ENCODE measurements at places on chromosomes 16 and 17.

DNA sequence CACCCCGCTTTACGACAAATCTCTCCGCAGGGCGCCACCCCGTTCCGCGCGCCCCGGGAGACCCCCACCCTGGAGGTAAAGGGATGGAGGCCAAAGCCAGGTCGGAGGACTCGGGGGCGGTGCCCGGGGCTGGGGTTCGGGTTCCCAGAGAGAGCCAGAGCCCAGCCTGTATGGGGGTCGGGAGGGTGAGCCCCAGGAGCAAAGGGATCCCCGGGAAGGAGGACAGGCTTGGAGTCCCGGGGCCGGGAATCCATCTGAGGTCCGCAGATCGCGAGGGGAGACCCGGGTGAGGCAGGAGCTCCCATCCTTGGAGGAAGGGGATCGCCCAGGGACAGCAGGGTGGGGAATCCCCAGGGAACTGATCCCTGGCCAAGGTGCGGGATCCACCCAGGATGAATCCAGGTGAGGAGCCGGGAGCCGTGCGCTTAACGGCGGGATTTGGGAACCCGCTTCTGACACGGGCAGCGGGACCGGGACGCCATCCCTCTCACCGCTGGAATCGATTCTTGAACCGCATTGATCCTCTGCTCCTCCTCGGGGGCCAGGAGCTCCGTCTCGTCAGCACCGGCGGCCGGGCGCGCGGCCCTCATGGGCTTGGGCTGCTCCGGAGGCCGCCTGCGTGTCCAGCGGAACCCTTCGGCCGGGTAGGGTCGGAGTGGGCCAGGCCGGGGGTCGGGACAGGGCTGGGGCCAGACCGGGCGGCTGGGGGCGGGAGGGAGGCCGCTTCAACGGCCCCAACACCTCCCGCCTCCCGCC is at the start of gene MMD:
Gene MMD, minus strand, starts transcription at position 657 of the 756 bp plus-strand sequence. Its CDS starts 140 bp downstream, at position 517.
- DNase-seq: peak; percentile 8

- no peak for DNase-seq
These were observed 4.3 kb downstream of the BANP start for GRCh38 chr16:87955302-87956097.

DNA sequence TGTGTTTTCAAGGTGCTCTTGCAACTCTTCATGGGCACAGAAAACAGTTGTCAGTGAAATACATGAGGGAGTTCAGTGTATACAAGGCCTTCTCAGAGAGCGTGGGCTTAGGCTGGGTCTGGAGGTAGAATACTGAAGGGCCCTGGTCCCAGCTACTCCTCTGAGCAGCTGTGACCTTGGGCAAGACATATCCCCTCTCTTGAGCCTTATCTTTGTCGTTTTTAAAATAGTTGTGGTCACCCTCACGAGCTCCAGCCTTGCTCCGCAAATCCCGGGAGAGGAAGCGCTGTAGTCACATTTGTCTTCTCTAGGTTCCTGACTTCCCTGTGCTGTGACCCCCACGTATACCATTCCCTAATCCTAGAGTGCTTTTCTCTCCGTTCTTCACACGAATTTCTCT is 3.6 kb downstream of the ZNRF1 start:
- DNase-seq: no peak

GRCh38 chr16:13333336-13333735 is 431.9 kb downstream of the SHISA9 start:
- DNase-seq: no peak

DNA sequence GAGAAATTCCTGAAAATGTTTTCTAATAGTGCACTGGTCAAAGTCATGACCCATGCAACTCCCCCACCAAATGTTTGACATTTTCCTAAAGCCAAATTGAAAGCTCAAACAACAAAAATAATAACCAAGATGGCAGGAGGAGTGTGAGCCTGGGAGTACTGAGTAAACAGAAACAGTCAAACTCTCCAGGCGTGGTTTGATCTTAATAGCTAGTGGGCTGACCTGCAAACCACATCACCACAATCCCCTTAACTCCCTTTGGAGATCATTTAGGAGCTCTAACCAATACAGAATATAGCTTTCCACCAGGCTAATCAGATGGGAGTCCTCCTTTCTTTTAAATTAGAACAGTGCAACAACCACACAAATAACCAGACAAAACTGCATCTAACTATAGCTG is 19.2 kb upstream of the MEIOC start:
- no peak for DNase-seq

DNA sequence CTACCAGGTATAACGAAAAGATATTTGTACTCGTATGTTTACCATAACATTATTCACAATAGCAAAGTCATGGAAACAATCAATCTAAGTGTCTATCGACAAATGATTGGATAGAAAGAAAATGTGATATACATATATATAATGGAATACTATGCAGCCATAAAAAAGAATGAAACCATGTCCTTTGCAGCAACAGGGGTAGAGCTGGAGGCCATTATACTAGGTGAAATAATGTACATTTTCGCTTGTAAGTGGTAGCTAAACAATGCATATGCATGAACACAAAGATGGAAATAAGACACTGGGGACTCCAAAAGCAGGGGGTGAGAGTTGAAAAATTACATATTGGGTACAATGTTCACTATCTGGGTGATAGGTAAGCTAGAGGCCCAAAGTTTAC is 124.0 kb downstream of the MYO1D start:
- no peak for DNase-seq

DNA sequence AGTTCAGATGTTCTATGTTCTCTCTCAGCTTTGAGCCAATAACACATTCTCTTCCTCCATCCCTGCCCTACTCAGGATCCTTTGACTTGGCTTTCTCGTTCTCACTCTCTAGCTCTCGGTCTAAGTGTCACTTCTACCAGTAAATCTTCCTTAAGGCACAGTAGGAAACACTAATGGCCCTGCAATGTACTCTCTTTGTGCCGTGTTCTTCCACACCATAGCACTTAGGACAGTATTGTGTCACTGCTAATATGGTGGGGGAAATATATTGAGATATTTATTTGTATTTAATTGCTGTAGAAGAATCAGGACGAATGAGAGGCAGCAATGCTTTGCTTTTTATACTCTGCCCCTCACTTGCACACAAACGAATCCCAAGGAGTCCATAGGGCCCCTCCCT is 493.1 kb downstream of the SHISA9 start:
- no peak for DNase-seq

DNA sequence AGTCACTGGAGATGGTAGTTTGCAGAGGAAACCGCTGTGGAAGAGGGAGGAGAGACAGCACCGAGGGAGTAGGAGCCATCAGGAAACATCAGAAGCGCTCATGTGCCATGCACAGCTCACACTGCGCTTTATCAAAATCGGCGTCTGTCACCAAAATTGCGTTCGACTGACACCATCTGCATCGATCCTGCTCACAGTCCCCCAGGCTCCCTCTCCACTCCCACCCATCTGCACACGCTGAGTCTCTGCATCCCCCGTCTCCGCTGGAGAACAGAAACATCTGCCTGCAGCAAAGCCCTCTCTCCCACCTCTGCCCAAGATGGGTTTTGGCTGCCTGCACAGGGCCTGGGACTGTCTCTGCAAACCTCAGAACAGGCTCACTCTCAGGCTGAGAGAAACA is 187.5 kb upstream of the RPL38 start:
- no peak for DNase-seq

- DNase-seq: no peak
These were observed 128.9 kb upstream of the WSCD1 start for GRCh38 chr17:5941258-5941657.

GRCh38 chr17:27456681-27457359 is 572 bp downstream of the KSR1 start:
- no peak for DNase-seq

- DNase-seq: no peak
These were observed 4.7 kb downstream of the CDIPT start for GRCh38 chr16:29858149-29858849.

DNA sequence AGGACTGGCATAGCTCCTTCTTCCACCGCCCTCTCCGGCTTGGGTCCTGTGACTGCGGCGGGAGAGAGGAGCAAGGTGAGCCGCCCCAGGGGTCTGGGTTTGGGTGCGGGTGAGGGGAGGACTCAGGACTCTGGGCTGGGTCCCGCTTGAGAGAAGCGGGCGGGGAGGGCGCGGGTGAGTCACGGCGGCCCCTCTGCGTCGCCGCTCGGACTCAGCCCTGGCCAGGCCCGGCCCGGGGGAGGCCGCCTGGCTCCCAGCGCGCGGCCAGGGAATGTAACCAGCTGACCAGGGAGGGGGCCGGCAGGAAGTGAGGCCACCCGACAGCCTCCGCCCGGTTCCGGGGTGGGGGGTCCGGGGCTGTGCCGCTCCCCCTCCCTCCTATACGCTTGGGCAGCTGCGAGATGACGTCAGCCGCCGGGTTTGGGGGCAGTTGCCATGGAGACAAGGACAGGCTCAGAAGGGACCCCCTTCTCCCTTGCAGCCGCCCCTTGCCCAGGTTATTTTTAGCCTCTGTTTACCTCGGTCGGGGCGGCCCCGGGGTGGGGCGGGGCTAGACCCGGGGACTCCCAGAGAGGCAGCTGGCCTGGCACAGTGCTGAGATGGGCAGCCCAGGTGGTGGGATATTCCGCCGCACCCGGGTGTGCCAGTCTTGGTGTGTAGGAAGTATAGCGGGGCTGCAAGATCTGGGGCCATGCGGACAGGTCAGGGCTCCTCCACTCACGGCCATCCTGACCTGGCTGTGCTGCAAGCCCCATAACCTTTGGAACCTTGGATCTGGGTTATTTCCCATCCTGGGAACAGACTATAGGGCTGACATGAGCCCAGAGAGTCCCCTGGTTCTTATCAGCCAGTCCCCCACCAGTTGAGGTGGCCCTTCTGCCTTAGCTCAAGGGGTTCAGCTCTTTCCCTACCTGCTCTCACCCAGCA is 1.6 kb downstream of the RIPOR1 start:
- no peak for DNase-seq

- DNase-seq: peak; percentile 22
These were observed 13.8 kb downstream of the CTRL start for GRCh38 chr16:67917852-67918236.

DNA sequence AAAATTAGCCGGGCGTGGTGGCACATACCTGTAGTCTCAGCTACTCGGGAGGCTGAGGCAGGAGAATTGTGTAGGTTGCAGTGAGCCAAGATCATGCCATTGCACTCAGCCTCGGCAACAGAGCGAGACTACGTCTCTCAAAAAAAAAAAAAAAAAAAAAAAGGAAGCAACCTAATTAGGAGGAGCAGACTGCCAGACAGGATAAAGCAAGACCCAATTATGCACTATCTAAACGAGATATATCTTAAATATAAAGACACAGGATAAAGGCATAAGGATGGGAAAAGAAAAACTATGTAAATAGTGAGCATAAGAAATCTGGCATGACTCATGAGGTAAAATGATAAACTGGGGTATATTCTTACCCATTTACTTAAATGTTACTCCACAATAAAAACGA is 4.9 kb downstream of the TXNDC11 start:
- DNase-seq: no peak

GRCh38 chr17:11622492-11622891 is 24.2 kb downstream of the DNAH9 start:
- no peak for DNase-seq

DNA sequence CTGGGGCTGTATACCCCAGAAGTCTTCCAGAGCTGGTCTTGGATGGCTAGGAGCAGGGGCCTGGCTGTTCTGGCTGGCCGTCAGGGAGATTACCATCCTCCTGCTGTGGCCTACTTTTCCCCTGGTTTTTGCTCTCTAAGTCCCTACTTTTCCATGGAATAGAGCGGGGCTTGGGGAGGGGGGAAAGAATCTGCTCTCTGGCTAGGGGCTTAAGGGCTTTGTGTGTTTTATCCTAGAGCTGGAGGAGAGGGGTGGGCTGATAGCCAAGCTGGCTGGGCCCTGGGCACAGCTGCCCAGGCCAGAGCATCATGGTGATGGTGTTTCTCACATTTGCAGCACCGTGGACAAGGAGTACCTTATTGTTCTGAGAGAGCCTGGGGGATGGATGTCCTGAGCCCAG is 3.6 kb downstream of the NRN1L start:
- no peak for DNase-seq

GRCh38 chr16:684071-684794 is at the start of gene JMJD8:
Gene JMJD8, minus strand, starts transcription at chr16:684334. Its CDS starts 15 bp downstream, at chr16:684319.
- peak; percentile 96 for DNase-seq

- no peak for DNase-seq
These were observed 375.0 kb upstream of the EEF2KMT start for GRCh38 chr16:5472552-5472951.

GRCh38 chr16:65386672-65387071 is 264.8 kb upstream of the CDH11 start:
- no peak for DNase-seq

Data from activated gamma-delta T cell treated with Interleukin-2 at 50 U/mL for 16 hours (primary cell).